ENCODE measurements at places on chromosomes 13 and 19.

- DNase-seq = no peak
Measured at GRCh38 chr19:54918499-54918898, 12.6 kb downstream of the NCR1 start.

GRCh38 chr13:98187155-98187964, 10.3 kb upstream of the RNF113B start:
- DNase-seq = no peak

GRCh38 chr13:38872693-38873092, 117.9 kb downstream of the STOML3 start:
- no peak for DNase-seq

DNA sequence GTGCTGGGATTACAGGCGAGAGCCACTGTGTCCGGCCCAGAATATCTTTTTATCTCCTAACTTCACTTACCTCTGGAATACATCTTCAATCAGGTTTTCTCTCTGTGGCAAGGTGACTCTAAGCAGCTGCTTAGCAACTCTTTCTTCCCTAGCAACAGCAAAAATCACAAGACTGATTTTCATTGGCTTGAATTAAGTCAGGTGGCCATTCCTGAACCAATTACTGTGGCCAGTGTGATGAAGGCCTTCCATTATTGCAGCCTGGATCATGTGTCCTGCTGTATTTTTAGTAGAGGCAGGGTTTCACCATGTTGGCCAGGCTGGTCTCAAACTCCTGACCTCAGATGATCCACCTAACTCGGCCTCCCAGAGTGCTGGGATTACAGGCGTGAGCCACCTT, 9.0 kb upstream of the LTBP4 start:
- no peak for DNase-seq

- peak; percentile 29 for DNase-seq
Measured at GRCh38 chr13:31965361-31966066, 66.1 kb upstream of the FRY start.

DNA sequence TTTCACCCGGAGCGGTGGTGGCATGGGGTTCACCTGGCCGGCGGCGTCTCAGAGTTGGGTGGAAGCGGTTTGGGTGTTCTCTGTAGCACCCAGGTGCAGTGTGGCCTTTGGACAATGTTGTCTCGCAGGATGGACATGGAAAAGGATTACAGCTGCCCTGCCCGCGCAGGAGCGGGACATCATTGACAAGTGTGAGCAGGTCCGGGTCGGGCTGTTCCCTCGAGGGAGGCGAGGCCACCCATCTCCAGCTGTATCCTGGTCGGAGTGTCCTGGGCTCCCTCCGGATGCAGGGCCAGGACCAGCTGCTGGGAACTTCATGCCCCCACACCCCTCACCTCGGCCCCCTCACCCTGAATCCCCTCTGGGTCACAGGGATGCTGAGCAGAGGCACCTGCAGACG, 7.8 kb upstream of the ZNF14 start:
- DNase-seq = no peak

DNA sequence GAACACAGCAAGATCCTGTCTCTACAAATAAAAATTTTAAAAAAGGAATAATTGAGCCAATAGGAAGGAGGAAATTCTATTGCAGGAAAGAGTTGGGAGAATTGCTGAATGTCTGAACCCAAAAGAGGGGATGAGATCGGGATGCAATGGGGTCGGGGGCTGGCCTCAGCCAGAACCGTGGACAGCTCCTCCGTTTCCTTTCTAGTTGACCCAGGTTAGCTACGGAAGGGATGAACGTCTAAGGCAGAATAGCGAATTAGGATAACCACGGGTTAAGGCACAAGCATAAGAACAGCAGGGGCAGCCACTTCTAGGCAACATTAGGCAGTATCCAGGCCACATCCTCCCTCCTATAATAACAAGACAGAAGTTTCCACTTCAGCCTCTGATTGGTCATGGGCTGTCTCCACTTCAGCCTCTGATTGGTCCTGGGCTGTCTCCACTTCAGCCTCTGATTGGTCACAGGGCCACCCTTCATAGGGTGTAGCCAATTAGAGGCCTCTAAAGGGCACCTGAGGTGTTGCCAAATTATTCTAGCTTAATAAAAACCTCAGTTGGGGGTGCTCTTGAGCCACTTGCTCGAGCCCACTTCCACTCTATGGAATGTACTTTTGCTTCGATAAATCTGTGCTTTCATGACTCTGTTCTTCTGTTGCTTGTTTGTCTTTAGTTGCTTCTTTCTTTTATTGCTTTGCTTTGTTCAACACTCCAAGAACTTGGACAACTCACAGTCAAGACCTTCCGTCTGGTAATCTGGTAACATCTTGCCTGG, 24.9 kb upstream of the TPM4 start:
- DNase-seq = no peak

DNA sequence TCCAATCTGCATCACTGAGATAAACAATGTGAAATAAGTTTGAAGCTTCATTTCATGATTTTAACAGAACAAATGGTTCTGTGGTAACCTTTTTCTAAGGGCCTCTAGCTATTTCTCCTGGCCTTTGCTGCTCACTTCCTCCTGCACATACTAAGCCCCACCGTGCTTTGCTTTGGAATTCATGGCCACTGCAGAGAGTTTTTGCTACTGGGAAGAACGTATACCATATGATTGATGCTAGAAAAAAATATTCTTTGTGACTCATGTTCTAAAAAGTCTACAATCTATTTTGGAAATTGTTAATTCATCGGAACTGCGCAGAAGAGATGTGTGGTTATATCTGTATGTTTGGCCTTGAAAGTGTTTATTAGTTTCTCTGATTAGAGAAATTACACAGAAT, 747.3 kb downstream of the PCDH9 start:
- DNase-seq = no peak

DNA sequence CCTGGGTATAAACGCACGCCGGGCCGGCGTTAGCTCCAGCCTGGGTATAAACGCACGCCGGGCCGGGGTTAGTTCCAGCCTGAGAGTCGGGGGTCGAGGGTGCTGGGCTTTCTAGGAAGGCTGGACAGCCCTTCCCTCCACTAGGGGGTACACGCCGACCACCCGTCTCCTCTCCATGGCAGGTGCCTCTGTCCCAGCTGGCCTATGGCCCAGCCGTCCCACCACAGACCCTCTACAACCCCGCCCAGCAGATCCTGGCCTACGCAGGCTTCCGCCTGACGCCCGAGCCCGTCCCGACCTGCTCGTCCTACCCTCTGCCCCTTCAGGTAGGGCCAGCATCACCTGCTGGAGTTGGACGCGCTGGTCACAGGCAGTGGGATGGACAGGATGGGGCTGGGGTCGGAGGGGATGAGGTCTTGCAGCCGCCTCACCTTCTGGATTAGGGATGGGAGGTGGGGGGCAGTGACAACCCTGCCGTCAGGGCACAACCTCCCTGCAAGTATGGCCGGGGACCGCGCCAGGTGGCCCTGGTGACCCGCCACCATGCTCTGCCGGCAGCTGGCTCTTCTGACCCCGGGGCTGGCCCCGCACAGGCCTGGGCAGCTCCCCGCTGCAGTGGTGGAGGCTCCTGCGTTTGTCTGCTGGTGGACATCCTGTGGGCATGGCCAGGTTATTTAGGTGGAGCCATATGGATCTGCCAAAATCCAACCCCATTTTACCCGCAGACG, 45.8 kb downstream of the TMEM255B start:
- no peak for DNase-seq

DNA sequence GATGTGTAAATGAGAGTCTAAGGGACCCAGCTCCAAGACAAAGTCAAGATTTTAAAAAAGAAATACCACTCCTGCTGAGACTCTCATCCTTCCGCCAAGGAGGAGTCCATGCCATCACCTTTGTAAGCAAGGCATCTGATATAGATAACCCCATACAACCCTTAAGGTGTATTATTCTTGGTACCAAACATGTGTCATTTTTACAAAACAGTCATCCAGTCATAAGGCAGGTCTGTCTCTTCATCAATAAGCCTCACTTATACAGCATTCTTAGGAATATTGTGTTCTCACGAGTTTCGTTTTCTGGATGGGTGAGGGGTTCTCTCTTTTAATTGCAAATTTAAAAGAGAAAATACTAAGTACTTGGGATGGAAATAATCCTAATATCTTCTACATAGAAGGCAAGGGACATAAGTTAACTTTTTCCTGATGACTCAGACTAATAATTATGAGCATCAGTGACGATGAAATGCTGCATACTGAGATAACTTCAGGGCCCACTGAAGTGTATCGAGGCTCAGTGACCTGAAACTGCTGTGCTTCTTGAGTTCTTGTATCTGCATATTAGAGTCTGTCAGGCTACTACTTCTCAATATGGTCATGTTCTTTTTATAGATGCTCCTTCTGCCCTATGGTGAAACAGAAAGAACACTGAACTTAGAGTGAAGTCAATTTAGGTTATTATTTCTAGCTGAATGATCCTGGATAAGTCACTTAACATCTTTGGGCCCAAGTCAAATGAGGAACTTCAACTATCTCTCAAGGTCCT, 166.6 kb downstream of the KLF12 start:
- no peak for DNase-seq
